Stimulated activated CD8-positive, alpha-beta memory T cell treated with anti-CD3 and anti-CD28 coated beads, Interleukin-7, amount 100 ng/mL, for 1 hour (primary cell): ENCODE measurements at places on chromosomes 1 and 21.

GRCh38 chr1:14435368-14436023 is 163.0 kb upstream of the KAZN start:
- no peak for DNase-seq

- peak; percentile 83 for DNase-seq
These were observed 9.0 kb downstream of the IGSF9 start for GRCh38 chr1:159936273-159936904.

- no peak for DNase-seq
These were observed 60.8 kb upstream of the PGD start for GRCh38 chr1:10338047-10338446.

- no peak for DNase-seq
These were observed 323.7 kb upstream of the FAM78B start for GRCh38 chr1:166490437-166490991.

GRCh38 chr1:44947063-44947773 is 39.2 kb downstream of the EIF2B3 start:
- DNase-seq: no peak

- no peak for DNase-seq
These were observed 35.1 kb upstream of the PRSS38 start for GRCh38 chr1:227780101-227781044.

DNA sequence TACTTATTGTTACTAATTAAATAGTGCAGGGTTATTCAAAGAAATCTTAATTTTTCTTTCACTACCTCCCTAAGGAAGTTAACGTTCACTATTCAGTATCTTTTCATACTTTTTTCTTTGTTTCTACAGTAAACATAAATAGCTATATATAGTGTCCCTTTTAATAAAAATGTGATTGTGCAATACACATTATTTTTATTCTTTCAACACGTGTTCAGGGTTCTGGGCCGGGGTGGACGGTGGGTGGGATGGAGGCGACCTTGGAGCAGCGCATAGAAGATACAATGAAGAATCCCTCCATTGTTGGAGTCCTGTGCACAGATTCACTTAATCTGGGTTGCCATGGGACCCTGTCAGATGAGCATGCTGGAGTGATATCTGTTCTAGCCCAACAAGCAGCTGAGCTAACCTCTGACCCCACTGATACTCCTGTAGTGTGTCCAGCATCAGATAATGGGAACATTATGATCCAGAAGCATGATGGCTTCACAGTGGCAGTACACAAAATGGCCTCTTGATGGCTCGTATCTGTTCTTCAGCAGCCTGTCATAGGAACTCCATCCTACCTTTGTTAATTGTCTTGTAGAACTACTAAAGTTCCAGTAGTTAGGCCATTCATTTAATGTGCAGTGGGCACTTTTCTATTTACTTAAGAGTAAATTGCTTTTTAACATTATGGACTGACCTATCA is 155.9 kb upstream of the L1TD1 start:
- DNase-seq: no peak

GRCh38 chr1:155976913-155977689 is 1.2 kb downstream of the ARHGEF2 start:
- no peak for DNase-seq

DNA sequence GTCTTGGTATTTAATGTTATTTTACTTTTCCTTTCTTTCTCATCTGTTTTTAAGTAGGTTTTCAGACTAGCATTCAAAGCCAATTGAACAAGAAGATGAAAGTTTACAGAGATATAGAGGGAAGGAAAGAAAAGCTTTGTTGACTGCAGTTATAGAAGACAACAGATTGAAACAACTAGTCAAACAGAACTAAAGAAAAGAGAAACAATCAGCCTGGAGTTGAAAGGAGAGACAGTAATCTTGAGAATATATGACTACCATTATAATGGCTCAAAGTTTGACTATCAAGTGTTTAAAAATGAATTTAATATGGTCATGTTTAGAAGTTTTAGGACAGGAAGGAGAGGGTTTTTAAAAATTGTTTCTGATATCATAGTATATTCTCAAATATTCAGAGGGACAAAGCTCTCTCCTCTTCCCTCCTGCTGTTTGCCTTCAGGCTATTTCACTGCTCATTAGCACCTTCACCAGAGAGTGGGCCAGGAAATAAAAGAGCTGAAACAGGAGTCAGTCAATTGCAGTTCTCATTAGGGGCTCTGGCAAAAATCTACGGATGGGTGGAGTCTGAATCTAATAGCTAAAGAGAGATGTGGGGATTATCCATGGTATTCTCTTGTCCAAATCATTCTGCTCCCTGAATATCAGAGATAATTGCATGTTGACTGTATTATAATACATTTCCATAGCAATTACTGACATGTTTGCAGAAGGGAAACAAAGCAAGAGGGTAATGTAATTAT is 577.8 kb downstream of the BRINP3 start:
- no peak for DNase-seq

DNA sequence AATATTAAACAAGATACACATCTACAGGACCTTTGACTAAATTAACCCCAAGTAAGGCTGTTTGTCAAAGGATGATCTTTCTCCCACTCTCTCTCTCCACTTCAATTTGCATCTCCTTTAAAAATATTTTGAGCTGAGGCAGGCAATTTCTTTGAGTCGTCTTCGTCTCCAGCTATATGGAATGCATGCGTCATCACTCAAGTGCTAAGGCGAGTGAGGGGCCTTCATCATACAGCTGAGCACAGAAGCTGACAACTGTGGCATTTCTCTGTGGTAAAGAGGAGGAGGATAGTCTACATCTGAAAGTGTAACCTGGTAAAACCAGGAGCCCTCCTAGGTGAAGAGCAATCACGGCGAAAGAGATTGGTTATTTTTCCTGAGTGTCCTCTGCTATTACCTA is 7.6 kb downstream of the EPHX4 start:
- DNase-seq: no peak

DNA sequence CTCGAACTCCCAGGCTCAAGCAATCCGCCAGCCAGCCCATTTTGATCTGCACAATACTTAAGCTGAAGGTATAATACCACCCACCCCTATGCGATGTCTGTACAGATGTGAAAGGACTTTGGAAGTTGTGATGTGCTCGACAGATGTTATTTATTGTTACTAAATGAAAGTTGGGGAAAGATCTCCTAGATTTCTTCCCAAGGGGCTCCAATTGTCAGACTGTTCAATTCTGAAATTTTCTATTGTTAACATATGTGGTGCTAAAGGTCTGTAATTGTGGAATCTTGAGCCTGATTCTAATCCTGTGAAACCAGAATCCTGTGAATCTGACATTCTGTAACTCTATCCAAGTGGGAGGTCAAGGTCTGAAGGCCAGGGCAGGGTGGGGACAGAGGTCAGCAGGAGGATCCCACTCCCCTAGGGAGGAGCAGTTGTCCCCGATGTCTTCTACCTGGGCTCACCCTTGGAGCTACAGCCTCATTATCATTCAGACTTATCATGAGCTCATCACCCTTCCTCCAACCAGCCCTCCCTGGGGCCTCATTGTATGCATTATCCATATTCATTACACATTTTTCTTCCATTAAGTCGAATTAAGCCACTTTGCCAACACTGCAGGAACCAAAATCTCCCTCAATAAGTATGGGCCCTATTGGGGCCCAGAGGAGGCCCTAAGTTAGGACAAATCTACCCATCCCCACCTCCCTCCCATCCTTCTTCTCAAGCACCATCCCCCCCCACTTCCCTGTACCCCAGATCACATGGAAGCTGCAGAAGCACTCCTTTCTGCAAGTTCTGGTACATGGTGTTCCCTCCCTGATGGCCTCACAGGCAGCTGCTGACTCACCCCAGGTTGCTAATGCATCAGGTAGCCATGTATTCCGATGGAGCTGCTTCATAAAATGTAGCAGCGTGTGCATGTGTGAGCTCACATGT is 32.3 kb downstream of the SHISAL2A start:
- DNase-seq: no peak

DNA sequence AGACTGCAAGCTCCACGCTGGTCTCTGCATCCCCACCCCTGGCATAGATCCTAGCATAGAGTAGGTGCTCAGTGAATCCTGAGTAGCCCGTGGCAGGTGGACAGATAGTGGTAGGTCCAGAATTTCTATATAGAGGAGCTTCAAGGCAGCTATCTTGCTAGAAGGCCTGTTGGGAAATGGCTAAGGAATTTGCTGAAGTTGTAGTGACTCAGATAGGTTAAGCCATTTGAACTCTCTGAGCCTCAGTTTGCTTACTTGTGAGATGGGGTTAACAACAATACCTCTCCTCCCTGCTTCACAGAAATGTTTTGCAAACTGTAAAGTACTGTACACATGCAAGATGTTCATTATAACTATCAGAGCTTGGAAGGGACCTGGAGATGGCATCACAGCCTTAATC is 23.4 kb upstream of the EPHB2 start:
- no peak for DNase-seq

DNA sequence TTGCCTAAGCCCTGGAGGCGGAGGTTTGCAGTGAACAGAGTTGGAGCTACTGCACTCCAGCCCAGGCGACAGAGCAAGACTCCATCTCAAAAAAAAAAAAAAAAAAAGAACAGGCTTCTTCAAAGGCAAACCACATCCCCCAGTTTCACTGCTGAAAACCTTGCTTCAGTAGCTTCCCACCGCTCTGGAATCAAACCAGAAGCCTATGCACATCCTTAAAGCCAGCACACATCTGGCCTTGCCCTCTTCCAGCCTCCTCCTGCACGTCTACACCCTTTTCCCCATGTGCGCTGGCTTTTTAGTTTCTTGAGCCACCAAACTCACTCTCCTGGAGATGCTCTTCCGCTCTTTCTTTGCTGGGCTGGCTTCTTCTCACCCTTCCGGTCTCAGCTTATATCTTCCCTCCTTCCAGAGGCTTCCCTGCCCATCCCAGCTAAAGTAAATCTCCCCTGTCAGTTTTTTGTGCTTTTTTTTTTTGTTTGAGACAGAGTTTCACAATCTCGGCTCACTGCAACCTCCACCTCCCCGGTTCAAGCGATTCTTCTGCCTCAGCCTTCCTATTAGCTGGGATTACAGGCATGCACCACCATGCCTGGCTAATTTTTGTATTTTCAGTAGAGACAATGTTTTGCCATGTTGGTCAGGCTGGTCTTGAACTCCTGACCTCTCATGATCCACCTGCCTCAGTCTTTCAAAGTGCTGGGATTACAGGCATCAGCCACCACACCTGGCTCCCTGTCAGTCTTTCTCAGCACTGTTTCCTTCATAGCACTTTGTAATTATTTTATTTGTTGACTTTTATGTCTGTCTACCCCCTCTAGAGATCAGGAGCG is 42.0 kb upstream of the ID3 start:
- DNase-seq: no peak

DNA sequence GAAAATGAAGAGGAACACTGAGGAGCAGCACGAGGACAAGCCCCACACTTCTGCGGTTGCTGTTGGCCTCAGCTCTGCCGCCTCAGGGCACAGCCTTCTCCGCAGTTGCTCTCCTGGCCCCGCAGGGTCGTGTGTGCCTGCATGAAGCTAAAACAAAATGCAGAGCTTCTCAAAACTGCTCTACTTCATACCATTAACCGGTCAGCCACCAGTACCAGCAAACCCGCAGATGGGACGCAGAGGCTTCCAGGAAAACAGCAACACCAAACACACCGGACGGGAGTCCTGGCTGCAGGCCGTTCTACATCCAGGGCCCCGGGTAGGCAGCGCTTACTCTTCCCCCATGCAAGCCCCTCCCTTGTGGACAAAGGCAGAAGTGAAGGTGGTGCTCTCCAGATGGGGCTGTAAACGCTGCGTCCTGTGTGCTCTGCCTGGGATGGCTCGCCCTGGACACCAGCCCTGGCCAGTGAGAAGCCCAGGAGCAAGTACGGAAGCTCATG is 7.1 kb upstream of the C1orf159 start:
- DNase-seq: no peak

DNA sequence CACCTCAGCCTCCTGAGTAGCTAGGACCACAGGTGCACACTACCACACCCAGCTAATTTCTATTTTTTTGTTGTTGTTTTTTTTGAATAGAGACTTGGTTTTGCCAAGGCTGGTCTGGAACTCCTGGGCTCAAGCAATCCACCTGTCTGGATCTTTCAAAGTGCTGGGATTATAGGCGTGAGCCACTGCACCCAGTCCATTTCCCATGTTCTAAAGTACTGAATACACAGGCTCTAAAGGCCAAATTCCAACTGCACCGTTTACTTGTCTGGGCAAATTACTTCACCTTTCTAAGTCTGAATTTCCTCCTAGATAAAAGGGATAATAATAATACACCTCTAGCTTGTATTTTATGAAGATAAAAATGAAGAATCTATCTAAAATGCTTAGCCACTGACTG is 39.6 kb downstream of the FRRS1 start:
- no peak for DNase-seq

DNA sequence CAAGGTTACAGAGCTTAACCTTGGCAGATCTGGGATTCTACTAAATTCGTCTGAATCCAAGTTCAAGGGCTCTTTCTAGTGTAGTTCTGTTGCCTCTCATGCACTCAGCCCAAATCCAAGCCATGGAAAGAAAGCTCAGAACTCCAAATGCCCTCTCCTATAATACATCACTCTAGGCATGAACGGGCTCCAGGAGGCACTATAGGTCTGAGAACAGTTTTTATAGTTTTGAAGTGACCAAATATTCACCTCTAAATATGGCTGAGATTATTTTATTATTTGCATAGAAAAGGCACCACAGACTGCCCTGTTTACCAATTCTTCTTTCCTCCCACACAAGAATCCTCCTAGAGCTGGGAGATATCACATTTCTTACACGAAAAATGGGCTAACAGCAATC is 327.9 kb upstream of the BEND5 start:
- DNase-seq: no peak

- DNase-seq: no peak
These were observed 179.3 kb downstream of the TNR start for GRCh38 chr1:175564119-175564518.

DNA sequence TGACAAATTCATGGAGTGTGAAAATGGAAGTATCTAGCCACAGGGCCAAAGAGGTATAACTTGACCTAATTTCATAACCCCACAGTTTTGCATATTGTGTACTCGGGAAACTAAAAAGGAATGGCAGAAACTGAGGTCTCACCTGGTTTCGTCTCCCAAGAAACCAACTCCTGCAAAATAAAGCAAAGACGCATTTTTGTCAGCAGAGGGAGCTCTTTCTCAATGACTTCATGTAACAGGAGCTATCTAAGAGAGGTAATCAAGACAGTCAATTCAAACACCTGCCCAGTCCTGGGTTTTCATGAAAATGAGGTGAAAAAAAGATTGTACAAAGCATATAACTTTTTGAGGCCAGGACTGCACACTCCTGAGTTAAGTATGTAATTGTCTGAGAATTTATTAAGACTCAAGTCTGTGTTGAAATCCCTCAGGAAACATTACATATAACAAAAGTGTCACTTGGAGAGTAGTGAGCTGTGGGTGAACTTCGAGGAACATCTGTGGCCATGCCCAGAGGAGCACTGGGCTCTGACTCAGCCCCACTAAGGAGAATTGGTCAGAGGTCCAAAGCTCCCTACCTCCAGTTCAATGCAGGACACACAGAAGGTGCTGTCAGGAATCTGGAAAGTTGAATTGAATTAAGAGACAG is 17.6 kb downstream of the FCRL4 start:
- DNase-seq: no peak
